Activated CD8-positive, alpha-beta T cell treated with anti-CD3 and anti-CD28 coated beads for 36 hours (primary cell): ENCODE measurements at places on chromosomes 1 and 21. TPM values are rescaled to one million over a fixed set of nuclear protein-coding genes. Genes with fewer than 3 reads are reported as not detected.

DNA sequence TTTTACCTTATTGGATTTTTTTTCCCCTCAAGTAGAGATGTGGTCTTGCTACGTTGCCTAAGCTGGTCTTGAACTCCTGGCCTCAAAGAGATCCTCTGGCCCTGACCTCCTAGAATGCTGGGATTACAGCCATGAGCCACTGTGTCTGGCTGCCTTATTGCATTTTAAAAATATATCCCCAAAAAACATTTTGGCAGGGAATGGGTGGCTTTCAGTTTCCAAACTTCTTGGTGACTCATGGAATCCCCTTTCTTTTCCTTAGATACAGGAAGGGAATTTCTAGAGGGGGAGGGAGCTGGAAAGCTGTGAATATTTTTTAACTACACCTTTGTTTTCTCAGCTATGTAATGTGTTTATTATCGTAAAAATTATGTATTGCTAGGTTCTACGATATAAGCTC is 73.3 kb downstream of the SNRPE start:
- no peak overlapping the region for H3K4me3 ChIP-seq
- H3K27me3 ChIP-seq = peaks cover 6% of the 10 kb centered on the region
- H3K4me1 ChIP-seq = no peaks in the 10 kb centered on the region
- no peak overlapping the region for H3K27ac ChIP-seq
- no peaks in the 10 kb centered on the region for H3K36me3 ChIP-seq
- no peak for DNase-seq

DNA sequence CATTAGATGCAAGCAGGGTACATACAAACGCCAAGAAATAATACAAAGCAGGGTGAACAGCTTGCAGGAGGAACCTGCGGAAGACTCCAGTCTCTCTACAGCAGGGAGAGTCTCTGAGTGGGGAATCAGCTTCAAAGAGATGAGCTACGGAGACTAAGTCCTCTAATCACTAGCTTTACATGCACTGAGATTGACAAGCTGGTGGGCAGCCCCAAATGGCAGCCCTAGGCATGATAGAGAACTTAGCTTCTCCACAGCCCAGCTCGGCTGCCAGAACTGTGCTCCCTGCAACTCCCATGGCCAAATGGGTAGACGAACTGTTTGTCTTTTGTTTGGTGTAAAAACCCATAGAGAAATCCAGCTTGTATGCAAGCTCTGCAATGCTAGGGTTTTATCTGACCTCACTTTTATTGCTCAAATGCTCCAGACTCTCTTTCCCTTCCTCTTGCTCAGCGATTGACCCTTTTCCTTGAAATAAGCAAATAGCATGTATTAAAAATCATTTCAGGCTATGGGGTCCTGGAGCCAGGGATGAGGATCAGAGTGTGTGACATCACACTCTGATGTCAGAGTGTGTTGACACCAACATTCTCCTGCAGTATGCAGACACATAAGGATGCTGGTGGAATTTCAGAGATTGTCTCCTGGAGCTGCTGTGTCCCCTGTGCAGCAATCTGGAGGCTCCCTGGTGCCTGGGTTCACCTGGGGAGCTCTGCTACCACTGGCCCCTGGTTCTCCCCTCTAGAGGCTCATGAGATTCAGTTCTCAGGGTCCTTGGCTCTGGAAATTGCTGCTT is 238.5 kb downstream of the TTLL7 start:
- H3K4me3 ChIP-seq = no peak overlapping the region
- DNase-seq = no peak
- no peak overlapping the region for H3K27ac ChIP-seq
- H3K36me3 ChIP-seq = no peaks in the 10 kb centered on the region
- peaks cover 2% of the 10 kb centered on the region for H3K27me3 ChIP-seq

DNA sequence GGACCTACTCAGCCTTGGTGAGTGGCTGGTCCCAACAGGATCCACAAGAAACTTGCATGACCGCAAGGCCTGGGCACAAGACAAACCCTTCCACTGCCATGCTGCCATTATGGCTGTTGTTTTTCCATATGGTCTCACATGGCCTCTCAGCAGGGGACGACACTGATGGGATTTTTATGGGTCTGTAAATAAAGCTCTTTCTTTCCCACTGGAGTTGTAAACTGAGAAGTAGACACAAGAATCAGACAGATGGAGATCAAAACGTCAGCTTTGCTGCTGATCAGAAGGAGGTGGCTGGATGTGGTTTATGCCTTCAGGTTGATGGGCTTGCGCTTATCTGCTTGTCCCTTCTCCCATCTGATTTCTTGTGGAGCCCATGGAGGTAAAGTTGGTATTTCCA is 138.1 kb upstream of the KCNJ6 start:
- no peaks in the 10 kb centered on the region for H3K36me3 ChIP-seq
- no peak overlapping the region for H3K4me3 ChIP-seq
- no peaks in the 10 kb centered on the region for H3K4me1 ChIP-seq
- H3K27me3 ChIP-seq = peaks cover 7% of the 10 kb centered on the region
- no peak for DNase-seq

GRCh38 chr21:43953021-43953420 is 59.1 kb upstream of the TRAPPC10 start:
- H3K4me3 ChIP-seq = no peak overlapping the region
- no peaks in the 10 kb centered on the region for H3K27me3 ChIP-seq
- DNase-seq = no peak
- H3K36me3 ChIP-seq = peaks cover 23% of the 10 kb centered on the region

DNA sequence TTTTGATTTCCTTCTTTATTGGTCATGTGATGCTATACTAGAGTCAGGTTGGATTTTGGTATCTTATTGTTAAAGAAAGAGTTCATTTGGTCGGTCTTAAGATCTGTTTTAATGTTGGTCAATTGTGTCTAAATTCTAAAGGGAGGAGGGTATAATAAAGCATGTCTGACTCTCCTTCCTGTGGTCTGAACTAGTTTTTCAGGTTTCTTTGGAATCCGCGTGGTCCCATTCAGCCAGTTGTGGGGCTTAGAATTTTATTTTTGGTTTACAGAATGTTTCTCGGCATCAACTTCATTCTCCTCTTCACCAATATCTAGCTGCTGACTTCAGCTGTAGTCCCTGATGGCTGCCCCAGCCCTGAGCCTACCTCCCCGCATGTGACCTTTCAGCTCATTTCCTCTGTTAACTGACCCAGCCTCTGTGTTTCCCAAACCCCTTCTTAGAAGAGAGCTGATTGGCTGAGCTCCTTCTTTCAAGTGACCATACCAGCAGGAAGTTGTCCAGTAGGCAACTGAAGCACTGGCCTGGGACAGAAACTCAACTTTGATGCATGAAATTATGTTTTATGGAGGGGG is 8.7 kb upstream of the MYOC start:
- H3K4me1 ChIP-seq = no peaks in the 10 kb centered on the region
- no peak overlapping the region for H3K27ac ChIP-seq
- no peak for DNase-seq
- H3K36me3 ChIP-seq = no peaks in the 10 kb centered on the region
- H3K4me3 ChIP-seq = no peak overlapping the region
- no peaks in the 10 kb centered on the region for H3K27me3 ChIP-seq

GRCh38 chr21:34004013-34004938 is 69.1 kb upstream of the MRPS6 start:
- no peak for DNase-seq
- no peak overlapping the region for H3K27ac ChIP-seq
- H3K4me1 ChIP-seq = peaks cover 17% of the 10 kb centered on the region
- no peaks in the 10 kb centered on the region for H3K27me3 ChIP-seq
- no peaks in the 10 kb centered on the region for H3K36me3 ChIP-seq

DNA sequence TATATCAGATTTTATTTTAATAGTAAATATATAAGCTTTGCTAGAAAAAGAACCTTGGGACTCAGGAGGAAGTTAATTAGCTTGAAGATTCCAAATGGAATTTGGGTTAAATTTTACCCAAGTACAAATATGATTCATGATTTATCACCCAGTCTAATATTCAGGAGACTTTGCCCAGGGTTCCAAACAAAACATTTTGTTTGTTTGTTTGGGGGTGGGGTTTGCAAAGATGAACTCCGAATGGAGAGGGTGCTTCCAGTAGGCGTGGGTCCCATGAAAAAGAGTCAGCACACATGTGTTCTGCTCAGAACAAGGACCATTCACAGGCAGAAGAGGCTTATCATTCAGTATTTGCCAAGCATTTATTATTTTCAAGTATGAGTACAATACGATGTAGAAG is 23.5 kb downstream of the KCNT2 start:
- H3K27me3 ChIP-seq = no peaks in the 10 kb centered on the region
- no peaks in the 10 kb centered on the region for H3K4me1 ChIP-seq
- no peaks in the 10 kb centered on the region for H3K36me3 ChIP-seq
- no peak overlapping the region for H3K27ac ChIP-seq
- no peak for DNase-seq
- no peak overlapping the region for H3K4me3 ChIP-seq

DNA sequence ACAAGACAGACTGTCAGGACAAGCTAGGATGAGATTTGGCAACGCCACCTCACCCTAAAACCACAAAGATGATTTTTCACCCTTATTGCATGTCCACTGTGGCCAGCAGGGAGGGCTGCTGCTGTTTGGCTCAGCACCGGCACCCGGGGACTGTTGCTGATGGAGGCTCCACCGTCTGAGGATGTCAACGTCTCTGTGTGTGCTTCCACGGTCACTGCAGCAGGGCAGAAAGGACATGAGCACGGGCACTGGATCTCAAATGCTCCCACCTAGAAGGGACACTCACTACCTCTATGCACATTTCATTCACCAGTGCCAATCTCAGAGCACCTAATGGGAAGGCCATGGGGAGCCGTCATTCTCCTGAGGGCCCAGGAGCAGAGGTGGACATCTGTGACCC is 599.6 kb downstream of the PTPRU start:
- no peak overlapping the region for H3K4me3 ChIP-seq
- no peak overlapping the region for H3K27ac ChIP-seq
- no peak for DNase-seq
- peaks cover 4% of the 10 kb centered on the region for H3K27me3 ChIP-seq
- no peaks in the 10 kb centered on the region for H3K4me1 ChIP-seq
- H3K36me3 ChIP-seq = no peaks in the 10 kb centered on the region

Gene HTR6
- total RNA-seq = not detected

Gene GSTM5
- total RNA-seq = 0.50 TPM

GRCh38 chr1:5814046-5814619 is 178.1 kb downstream of the NPHP4 start:
- DNase-seq = no peak
- no peaks in the 10 kb centered on the region for H3K36me3 ChIP-seq
- H3K4me3 ChIP-seq = no peak overlapping the region
- no peak overlapping the region for H3K27ac ChIP-seq
- no peaks in the 10 kb centered on the region for H3K4me1 ChIP-seq

DNA sequence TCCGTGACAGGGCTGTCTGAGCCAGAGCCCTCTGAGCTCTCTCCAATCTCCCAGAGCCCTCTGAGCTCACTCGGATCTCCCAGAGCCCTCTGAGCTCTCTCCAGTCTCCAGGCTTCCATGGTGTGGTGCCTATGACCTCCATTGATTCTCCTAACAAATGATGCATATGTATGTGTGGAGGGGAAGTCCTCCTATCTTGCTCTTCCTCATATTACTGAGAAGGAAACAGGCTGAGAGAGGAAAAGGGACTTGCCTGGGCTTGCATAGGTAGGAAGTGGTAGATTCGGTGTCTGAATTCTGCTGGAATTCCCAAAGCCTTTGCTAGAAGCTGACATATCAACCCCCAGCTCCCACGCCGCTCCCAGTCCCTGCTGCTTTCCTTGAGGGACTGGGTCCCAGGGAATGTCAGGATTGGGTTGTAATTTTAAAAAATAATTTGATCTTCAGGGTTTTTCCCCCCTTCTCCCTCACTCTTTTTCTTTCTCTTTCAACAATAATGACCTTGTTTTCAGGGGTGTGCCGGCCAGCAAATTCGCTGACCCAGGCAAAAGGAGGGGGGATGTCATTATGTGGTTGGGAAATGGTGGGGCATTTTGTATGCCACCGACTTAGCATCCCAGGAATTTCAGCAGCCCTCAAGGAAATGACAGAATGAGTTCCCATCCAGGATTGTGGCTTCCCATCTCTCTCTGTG is 42.3 kb upstream of the RUNX3 start:
- peak overlapping the region; percentile 77 for H3K4me3 ChIP-seq
- peak overlapping the region; percentile 89 for H3K27ac ChIP-seq
- H3K36me3 ChIP-seq = peaks cover 56% of the 10 kb centered on the region
- no peaks in the 10 kb centered on the region for H3K27me3 ChIP-seq
- H3K4me1 ChIP-seq = peaks cover 70% of the 10 kb centered on the region

DNA sequence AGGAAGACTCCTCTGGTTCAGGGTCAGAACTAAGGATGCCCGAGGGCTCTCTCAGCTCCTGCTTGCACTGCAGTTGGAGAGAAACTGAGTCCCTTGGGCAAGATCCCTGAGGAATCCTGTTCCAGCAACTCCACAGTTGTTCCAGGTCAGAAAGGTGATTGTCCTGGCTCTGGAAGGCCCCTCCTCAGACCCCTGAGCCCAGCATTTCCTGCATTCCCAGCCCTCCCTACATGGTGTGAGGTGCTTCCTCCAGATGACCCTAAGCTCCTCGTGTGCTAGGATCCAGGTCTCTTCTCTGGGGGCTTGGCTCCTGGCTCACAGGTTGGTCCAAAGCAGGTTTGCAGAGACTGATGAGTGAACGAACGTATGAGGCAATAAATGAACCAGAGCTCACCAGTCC is 11.5 kb downstream of the LDLRAD1 start:
- DNase-seq = no peak
- no peaks in the 10 kb centered on the region for H3K36me3 ChIP-seq
- H3K4me1 ChIP-seq = no peaks in the 10 kb centered on the region
- no peak overlapping the region for H3K4me3 ChIP-seq
- H3K27ac ChIP-seq = no peak overlapping the region

GRCh38 chr1:239243006-239243405 is 143.4 kb upstream of the CHRM3 start:
- no peaks in the 10 kb centered on the region for H3K36me3 ChIP-seq
- no peak overlapping the region for H3K27ac ChIP-seq
